ENCODE measurements at places on chromosomes 13 and 19.

DNA sequence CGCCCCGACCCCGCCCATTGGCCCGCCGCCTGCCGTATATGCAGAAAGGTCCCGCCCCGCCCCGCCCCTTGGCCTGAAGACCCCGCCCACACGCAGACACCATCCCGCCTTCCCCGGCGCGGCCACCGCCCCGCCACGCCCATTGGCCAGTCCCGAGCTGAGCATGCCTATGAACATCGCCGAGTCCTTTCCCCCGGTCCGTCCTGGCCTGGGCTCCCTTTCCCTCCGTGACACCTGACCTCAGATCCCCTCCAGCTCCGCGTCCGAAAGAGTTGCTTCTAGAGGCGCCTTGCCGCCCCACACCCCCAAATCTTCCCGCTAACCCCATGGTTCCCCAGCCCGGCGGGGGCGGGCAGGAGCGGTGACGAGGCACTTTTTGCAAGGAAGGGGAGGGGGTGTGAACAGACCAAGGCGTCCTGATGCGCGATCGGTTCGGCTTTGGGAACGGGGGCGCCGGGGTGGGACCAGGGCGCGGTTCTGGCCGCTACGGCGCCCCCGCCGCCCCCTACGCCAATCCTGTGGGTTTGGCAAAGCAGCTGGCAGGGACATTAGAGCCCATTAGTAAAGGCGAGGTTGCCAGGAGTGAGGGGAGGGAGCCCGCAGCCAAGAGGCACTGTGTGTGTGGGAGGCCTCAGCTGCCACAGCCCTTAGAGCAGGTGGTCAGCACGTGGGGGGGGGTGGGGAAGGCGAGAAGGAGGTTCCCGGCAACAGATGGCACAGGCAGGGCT lies 406 bp upstream of the NUMBL start:
- peak; percentile 97 for DNase-seq

GRCh38 chr13:108044954-108045353 lies 170.4 kb downstream of the LIG4 start:
- no peak for DNase-seq

- no peak for DNase-seq
Measured at GRCh38 chr19:39195755-39196154, 1.0 kb upstream of the NCCRP1 start.

GRCh38 chr13:30552567-30552966 lies 65.2 kb upstream of the USPL1 start:
- DNase-seq: no peak

DNA sequence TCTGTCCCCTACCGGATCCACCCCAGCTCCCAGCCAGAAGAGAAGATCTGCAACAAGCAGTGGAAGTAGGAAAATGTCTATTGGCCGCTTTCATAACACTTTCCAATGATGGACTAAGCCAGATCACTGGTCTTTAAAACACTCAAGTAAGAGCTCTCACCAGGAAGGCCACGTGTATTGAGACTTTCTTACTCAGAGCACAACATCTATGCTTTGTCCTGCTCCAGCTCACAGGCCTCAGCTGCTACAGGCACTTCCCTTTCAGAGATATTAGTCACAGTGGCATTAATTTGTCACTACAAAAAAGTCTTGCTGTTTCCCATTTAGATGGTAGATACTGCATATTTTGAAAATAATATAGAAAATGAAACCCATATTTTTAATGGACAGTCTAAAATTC lies 164.2 kb downstream of the ABCC4 start:
- no peak for DNase-seq

DNA sequence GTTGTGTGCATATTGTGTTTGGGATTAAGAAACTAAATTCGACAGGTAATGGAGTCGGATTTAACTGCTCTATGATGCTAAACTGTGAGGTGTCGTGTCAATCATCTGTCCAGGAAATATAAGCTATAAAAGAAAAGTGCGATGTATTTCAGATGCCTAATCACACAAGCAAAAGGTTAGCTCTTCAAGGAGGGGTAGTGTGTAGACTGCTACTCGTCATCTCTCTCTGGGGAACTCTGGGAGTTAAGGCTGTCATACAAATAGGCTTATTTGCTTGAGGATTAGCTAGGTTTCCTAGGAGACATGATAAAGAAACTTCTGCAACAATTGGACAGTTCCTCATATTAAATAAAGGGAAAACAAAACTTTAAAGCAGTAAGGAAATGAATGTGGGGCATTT lies 462.1 kb downstream of the OLFM4 start:
- DNase-seq: no peak

DNA sequence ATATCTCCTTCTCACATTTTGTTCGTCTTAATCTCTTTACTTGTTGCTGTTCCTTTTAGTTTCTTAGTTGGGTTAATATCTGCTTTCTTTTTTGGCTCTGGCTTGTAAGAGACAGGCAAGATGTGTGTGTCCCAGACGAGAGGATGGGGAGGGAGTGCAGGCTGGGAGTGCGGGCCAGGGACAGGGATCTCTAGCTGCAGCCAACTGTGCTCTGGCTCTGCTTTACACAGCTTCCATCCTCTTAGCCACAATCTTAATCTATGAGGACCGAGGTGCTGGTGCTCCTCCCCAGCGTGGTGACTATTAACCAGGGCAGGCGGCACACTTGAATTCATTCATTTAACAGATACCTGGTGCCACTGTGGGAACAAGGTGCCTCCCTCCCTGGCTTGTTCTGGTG lies 70.9 kb upstream of the WASF3 start:
- DNase-seq: no peak

- no peak for DNase-seq
Measured at GRCh38 chr13:31242367-31242766, 42.6 kb downstream of the B3GLCT start.

DNA sequence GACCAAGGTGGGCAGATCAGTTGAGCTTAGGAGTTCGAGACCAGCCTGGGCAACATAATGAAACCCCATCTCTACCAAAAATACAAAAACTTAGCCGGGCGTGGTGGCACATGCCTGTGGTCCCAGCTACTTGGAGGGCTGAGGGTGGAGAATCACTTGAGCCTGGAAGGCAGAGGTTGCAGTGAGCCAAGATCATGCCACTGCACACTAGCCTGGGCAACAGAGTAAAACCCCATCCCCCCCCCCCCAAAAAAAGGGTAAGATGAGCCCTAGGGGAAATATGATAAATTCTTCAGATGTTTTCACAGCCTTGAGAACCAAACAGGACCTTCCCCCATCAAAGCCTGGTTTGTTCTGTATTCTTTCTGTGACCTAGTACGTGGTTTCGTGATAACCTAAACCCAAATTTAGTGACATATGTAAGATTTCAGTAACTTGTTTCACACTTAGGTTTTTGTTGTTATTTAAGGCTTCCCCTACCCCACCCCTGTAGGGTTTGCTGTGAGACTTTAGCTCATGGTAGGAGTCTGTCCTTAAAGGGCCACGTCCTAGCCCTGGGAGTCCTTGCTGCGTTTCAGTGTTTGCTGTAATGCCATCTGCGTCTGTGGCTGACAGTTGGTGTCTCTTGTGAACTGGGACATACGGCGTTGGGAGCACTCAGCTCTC lies 49.6 kb downstream of the MYO9B start:
- no peak for DNase-seq

- no peak for DNase-seq
Measured at GRCh38 chr13:96700657-96701056, 293.6 kb downstream of the OXGR1 start.

GRCh38 chr13:111422348-111422747 lies 101.9 kb downstream of the TEX29 start:
- no peak for DNase-seq

- no peak for DNase-seq
Measured at GRCh38 chr13:110811008-110811720, 97.7 kb downstream of the ING1 start.

GRCh38 chr19:33718651-33719254 lies 77.9 kb upstream of the KCTD15 start:
- DNase-seq: no peak

DNA sequence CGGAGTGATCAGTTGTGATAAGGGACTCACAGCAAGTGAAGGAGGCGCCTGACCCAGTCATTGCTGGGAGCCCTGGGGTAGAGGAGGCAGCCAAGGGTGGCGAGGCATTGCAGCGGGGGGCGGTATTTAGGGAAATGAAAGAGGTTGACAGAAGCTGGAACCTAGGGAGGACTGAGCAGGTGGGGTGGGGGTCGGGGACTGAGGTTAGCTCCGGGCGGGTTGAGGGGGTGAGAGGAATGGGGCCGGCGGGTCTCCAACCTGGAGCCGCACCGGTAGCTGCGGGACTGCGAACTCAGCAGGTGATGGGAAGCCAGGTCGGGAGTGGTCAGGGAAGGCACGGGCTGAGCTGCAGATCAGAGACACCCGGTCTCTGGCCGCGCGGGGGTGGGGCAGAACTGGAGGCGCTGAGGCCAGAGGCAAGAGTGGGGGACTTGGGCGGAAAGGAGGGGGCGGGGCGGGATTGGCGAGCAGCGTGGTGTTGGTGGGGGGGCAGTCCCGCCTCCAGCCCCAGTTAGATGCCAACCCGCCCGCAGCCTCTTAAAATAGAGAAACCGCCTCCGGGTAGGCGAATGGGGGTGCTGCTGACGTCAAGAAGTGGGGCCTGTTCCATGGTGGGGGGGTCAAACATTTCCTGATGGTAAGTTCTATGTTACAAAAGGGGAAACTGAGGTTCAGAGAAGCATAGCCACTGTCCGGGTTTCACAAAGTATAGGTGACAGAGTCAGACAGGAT lies 1.5 kb downstream of the MAST3 start:
- no peak for DNase-seq

- no peak for DNase-seq
Measured at GRCh38 chr13:23984546-23984945, 87.2 kb upstream of the C1QTNF9B start.

DNA sequence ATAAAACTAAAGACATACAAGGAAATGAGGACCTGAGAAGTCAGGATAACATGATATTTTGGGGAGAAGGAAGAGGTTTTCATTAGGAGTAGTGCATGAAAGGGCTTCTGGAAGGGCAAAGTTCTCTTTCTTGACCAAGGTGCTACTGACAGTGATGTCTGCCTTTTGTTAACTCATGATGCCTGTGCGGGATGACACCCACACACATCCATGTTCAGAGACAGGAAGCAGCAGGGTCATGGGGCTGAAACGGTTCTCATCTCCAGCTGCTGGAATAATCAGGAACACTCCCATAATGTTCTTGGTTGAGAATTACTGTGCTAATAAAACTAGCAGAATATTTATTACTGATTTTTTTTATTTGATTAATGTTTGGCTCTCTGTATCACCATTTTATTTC lies 29.1 kb downstream of the KCNC3 start:
- DNase-seq: no peak

All from right forelimb (tissue), 1 donor.